CD4-positive, alpha-beta T cell (primary cell): ENCODE measurements at places on chromosomes 1 and 21.

GRCh38 chr1:85313888-85314696 is 37.7 kb upstream of the BCL10 start:
- DNase-seq = no peak

GRCh38 chr1:2940178-2940577 is 81.1 kb upstream of the ACTRT2 start:
- no peak for DNase-seq

DNA sequence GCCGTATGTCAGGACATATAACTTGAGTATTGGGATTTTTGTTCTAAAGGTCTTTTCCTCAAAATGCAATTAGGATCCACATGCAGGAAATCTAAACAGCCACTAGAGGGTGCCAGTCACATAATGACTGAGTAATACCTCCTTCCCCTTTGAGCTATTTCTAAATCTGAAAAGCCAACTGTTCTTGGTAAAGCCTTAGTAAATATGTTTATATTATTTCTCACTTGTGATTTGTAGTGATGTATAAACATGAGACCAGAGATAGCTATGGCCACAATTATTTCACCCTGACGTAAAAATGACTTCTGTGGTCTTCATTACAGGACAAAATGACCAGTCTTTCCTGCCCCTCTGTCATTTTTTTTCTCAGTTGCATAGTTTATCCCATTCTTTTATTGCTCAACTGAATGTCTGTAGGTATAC is 41.0 kb upstream of the DR1 start:
- DNase-seq = peak; percentile 73

DNA sequence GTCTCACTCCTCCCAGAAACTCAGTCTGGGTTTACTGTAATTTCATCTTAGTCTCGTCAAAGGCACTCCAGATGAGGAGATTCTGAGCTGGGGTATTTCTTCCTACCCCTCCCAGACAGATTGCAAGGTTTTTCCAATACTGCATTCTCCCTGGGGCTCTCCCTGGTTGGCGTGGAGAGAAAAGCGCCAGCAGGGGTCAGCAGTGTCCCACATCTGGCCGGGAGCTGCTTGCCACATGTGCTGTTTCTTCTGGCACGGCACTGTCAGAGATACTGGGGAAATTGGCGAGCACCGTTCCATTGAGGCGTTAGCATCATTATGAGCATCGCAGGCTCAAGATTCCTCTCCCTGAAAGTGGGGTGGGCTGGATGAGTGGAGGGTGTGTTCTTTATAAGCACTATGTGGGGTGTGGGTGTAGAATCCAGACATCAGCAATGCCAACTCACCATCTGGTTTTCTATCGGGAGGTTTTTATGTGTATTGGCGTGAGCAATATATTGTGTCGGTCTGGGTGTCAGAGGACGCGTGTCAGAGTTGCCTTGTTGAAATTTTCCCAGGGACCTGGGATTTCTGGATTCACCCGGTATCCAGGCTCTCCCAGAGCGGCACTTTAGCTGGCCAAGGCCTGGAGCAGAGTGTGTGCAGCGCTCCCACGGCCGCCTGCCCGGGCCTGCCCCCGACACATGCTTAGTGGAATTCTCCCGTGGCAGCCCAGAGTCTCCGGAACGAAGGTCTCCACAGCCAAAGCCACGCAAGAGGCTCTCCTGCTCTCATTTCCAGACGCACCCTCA is 8.0 kb upstream of the NAV1 start:
- DNase-seq = peak; percentile 47

DNA sequence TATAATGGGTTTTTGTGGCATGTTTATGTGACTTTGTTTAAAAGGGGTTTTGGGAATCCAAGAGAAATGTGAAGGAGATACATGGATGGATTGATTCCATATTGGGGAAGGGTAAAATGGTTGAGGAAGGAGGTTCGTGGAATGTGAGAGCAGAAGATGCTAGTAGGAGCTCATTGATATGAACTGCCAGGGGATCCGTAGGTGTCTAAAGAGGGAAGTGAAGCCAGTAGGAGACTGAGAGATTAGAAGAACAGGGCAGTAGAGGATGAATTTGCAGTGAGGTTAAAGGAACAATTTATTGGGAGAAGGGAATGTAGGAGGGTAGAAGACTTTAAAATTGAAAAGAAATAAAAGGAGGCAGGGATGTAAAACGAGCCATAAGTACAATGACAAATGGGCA is 252.6 kb downstream of the GPR52 start:
- no peak for DNase-seq

DNA sequence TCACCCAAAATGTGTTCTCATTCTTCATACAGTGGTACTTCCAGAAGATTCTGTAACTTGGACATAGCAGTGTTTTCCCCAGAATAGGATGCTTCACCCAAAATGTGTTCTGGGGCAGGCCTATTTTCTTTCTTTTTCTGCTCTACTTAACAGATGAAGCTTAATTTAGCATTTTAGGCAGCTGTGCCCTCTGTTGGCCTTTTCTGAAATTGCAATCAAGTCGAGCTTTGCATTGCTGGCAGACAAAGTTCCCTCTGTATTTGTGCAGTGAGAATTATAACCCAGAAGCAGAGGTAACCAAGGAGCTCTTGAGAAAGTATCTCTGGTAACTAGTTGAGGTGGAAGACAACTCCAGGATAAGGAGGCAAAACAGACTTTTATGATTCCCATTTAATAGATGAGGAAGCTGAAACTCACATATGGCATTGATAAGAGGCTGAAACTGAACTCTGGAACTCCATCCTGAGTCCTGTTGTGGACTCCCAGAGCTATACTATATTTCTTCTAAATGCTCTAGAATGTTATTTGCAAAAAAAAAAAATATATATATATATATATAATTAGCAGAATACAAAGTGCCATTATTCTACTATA is 50.3 kb upstream of the L1TD1 start:
- DNase-seq = no peak

DNA sequence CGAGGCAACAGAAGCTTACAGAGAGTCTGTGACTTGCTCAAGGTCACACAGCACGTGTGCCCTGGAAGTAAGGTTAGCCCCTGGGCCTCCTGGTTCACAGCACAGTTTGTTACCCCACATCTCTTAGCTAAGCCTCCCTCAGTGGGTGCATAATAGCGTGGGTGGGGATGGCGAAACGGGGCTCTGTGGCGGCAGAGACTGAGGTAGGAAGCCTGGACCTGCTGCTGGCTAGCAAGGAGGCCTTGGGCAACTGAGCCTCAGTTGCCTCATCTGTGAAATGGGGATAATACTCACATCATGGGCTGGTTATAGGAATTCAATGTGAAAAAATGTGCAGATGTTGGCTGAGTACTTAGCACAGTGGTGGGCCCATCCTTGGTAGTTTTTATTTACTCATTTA is 596 bp downstream of the PADI4 start:
- no peak for DNase-seq

DNA sequence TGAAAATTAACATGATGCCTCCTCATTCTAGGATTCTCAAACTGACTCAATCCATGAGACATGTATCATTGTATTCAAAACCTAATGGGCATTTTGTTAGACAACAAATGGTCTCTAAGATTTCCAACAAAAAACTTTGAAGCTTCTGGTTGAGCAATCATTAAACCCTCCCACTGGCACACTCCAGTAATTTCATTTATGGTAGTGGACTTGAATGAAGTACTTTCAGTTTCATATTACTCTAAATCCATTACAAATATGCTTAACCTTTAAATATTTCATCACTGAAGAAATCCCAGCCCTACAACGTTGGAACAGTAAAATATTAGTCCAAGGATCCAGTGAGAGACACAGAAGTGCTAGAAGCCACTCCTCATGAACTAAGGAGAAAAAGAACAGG is 43.5 kb downstream of the GBP6 start:
- no peak for DNase-seq

DNA sequence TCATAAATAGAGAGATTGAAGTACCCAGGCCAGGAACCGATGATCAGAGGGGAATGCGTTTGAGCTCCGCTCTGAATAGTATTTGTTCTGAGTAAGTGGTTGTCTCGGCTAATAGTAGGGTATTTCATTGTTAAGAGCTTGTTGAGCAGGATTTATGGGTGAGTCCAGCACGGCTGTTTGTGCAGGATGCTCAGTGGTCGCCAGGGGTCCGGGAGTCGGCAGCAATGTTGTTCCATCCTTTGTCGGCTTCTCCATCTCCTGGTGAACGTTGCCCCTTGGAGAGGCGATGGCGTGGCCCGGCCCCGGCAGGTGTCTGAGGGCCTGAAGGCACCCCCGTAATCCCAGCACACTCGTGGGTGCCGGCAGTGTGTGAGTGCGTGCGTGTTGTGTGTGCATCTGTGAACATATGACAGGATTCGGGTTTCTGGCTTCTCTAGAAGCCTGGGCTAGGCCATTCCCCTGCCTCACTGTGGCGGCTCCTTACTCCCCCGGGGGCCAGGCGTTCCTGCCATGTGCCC is 160.8 kb upstream of the ARHGEF16 start:
- no peak for DNase-seq

DNA sequence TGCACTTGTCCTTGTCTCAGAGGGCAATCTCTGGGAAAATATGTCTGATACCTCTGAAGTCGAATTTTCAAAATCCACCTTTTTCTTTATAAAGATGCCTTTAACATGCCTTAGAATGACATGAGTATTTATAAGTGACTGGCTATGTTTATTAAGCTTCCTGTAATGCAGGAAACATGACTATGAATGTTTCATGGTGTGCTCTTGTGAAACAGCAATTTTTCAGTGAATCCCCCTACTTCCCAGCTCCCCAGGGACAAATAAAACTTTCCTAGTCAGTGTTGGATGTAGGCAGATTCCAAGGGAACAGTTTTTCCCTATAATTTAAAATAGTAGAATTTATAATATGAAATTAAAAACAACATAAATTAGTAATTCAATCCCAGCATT is 437.0 kb downstream of the LMO4 start:
- DNase-seq = no peak

DNA sequence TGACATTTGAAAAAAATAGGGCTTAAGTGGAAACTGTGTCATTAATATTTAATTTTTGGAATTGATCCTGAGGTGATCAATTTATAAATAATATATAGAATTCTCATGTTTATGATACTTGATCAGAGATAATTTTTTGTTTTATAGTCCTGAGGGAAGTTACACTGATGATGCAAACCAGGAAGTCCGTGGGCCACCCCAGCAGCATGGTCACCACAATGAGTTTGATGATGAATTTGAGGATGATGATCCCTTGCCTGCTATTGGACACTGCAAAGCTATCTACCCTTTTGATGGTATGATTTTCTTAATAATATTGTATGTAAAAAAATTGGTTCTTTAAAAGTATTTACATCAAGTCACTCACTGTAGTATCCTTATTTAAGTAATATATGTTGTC is 101.2 kb downstream of the FNBP1L start:
- no peak for DNase-seq

DNA sequence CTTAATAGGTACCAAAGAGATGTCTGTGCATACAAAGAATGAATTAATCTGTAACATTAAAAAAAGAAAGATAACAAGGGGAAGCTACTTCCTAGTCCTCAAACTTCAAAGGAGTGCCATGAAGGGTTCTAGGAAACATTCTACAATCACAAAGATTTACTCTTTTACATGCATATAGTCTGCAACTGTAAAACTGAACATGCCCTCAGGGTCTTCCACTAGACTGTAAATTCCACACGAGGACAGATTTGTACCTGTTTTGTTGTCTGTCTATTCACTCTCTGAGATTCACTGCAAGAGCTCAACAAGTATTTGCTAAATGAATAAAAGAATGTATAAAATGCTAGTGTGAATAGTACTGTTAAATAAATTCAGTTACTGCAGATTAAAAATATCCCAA is 4.4 kb downstream of the JAK1 start:
- no peak for DNase-seq

DNA sequence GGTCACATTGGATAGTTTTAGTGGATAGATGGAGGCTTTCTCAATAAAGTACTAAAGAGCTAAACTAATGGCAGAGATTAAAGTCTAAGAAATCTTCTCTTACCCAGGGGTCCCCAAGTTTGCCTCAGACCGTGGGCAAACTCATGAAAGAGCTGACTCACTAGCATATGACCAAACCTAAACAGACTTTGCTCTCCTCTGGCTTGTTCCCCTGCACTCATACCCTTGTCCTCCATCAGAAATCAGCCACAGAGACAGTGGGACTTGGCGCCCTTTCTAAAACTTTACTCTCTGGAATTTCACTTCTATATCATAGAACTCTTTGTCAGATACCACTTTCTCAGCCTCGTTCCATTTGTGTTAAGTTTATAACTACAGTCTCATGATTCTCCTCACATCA is 17.0 kb upstream of the HSD3B2 start:
- no peak for DNase-seq

- no peak for DNase-seq
These were observed 10.2 kb downstream of the SPSB1 start for GRCh38 chr1:9302745-9303524.

GRCh38 chr1:178571807-178572206 is 58.9 kb downstream of the TEX35 start:
- no peak for DNase-seq

DNA sequence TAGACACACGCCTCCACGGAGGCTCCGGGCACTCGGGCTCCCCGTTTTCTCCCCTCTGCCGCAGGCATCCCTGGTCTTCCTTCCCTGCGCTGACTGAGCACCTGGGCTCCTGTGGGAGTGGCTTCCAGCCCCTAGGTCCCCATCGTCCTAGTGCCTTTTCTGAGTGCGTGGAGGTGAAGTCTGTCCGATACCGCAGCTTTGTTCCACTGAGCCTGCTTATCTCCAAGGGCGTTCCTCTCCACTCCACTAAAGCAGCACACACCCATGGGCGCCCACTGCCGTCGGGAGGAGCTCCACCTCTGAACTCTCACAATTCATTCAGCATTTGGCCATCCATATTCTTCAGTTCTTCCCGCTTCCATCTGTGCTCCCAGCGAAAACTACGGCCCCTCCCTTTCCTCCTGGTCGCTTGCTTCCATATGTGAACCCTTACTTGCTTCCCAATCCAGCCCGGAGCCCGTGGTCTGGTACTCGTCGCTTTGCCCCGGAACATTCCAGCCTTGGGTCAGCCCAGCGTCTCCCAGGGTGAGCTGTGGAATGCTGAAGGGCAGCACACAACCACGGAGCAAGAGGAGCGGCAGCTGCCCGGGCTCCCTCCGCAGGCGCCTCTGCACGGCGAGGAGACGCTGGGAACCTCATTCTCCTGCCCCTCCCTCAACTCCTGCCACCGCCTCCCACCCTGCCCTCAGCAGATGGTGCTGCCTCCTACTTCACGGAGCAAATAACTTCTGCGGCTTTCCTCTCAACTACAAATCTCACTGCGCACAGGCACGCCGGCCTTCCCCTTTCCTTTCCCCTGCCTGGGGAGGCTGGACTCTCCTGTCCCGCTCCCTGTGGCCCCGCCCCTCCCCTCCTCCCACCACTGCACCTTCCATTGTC is 27.5 kb downstream of the ATP8B2 start:
- DNase-seq = peak; percentile 78
